ENCODE measurements at places on chromosomes 1 and 21.
A peak's percentile ranks its signal among the peaks of the same experiment; 100 is the strongest.

- peak; percentile 29 for DNase-seq
These were observed 17.4 kb downstream of the TNFRSF1B start for GRCh38 chr1:12184008-12184681.

GRCh38 chr1:153509729-153510354 is 25.9 kb downstream of the S100A6 start:
- no peak for DNase-seq

DNA sequence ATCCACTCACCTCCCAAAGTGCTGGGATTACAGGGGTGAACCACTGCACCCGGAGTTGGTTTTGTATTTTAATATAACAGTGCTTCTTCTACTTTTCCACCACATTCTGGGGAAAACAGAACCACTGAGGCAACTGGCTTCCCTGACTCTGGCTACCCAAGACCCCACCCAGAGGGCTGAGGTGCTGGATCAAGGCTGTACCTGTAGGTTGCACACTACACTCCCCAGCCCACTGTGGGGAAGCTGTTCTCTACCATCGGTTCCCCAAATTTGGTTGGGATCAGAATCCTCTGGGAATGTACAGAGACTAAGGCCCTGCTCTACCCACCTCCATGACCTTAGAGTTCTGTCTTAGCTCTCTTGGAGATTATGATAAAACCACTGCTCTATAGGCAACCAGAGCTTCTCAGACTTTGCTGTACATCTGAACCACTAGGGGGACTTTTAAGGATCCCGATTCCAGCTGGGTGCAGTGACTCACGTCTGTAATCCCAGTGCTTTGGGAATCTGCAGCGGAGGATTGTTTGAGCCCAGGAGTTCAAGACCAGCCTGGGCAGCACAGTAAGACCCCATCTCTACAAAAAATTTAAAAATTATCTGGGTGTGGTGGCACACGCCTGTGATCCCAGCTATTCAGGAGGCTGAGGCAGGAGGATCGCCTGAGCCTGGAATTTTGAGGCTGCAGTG is 51.6 kb downstream of the GNG4 start:
- DNase-seq: no peak

- DNase-seq: no peak
These were observed 105.8 kb downstream of the ADARB1 start for GRCh38 chr21:45180246-45180599.

GRCh38 chr1:85577419-85578320 is 2.9 kb upstream of the CCN1 start:
- DNase-seq: no peak

GRCh38 chr1:168280296-168280927 is at the start of gene TBX19:
Gene TBX19, plus strand, starts transcription at chr1:168280877. Its CDS starts 214 bp downstream, at chr1:168281091.
- DNase-seq: no peak

GRCh38 chr1:157732755-157733154 is 32.2 kb upstream of the FCRL3 start:
- DNase-seq: no peak

DNA sequence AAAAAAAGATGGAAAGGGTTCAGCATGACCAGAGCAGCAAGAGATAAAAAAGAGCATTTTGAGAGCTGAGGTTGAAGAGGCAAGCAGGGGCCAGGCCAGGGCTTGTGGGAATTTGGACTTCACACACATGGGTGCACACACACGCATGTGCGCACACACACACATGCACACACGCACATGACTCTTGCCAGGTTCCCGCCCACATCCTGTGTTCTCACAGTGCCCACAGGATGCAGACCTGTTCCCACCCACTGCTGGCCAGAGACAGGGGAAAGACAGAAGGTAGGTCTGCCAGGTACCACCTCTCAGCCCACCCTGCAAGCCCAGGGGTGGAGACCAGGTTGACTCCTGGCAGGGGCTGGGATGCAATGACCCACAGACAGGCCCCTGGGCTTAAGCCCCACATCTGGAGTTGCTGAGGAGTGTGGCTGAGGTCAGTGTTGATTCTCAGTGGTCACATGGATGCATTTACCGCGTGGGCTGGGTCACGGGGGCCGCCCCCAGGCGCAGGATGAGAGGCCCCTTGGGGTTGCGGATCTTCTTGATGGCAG is 4.4 kb downstream of the COL16A1 start:
- no peak for DNase-seq

DNA sequence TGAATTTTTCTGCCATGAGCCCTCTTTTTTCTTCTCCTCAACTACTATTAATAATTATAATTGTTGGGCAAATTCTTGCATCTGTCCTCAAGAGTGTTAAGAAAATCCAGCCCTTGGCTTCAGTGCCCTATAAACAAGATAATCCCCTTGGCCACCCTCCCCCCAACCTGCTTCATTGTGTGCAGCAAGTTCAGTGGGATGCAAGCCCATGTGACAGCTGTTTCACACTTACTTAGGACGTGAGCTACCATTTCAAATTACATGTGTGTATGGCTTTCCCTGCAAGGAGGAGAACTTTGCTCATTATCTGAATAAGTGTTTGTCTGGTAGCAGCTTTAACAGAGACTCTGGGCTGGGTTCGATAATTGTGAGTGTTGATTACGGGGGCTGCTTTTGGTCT is 276.2 kb downstream of the CACNA1E start:
- no peak for DNase-seq

DNA sequence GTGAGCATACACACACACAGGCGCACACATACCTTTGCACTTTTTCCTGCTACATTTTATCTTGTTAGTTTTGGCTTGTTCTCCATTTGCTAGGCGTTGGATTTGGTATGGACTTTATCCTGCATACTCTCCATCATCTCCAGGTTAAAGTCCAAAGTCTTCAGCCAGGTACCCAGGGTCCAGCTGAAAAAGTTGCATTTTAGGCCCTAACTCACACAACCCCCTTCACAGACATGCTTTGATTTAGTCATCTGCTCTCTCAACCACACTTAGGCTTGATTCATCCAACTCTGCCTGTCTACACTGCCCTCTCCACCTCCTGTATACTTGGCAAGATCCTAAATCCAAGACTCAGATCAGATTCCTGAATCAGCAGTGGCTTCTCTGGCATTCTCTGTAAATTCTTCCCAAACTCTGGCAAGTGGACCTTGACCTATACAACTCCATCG is 10.7 kb upstream of the LAMB3 start:
- no peak for DNase-seq

DNA sequence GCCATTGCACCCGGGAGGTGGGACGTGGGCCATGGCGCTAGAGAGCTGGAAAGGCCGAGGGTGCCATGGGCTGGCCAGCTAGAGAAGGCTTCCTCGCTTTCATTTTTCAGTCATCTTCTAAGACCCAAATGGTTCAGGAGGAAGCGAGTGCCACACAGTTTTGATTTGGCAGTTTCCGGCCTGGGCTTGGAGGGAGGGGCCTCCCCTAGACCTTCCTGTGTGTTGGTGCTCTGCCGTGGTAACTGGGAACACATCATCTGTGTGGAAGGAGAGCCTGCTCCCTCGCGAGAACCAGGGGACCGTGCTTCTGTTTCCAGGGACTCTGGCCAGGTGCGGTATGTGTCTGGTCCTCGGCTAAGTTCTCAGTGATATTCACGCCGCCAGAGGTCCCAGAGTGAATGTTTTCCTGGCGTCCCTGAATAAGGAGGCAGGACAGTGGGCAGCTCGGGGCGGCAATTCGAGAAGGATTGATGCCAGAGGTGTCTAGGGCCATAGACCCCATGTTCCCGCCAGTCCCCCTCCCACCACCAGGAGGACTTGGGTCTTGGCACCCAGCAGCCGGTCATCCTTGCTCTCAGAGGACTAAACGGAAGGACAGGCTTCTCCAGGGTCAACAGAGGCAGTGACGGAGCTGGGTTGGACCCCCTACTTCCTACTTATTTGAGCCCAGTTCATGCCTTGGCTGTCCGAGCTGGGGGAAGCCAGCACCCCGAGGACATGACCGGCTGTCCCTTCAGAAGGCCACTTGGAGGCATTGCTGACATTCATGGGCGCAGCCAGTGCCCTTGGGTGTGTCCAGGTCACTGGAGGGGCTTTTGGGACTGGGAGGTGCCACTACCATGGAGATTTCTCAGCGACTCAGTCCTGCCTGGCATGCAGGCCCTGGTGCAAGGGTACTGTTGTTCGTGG is 2.7 kb upstream of the NPHP4 start:
- peak; percentile 91 for DNase-seq

GRCh38 chr1:229283183-229283611 is 12.3 kb downstream of the RAB4A start:
- DNase-seq: no peak

- no peak for DNase-seq
These were observed 8.1 kb upstream of the ZNF687 start for GRCh38 chr1:151273924-151274466.

GRCh38 chr1:194289569-194290266 is 1103.3 kb upstream of the B3GALT2 start:
- no peak for DNase-seq

- DNase-seq: no peak
These were observed 3.6 kb downstream of the KCNN3 start for GRCh38 chr1:154866257-154867063.

DNA sequence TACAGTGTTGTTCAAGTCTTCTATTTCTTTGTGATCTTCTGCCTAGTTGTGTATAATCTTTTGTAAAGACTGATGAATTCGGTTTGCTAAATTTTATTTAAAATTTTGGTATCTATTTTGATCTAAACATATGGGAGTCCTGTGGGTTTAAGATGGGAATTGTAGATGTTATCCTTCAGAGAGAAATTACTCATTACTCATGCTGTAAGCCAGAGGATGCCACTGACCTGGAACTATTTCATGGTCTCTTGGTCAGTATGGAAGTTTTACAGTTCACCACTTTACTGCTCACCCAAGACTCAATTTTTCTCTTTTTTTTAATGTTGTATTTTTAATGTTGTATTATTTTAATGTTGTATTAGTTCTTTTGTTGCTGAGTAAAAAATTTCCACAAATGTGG is 138.6 kb upstream of the B3GALT2 start:
- DNase-seq: no peak

- no peak for DNase-seq
These were observed 750 bp downstream of the NECAP2 start for GRCh38 chr1:16441282-16441665.

- no peak for DNase-seq
These were observed 4.0 kb downstream of the STPG1 start for GRCh38 chr1:24409535-24409934.

- DNase-seq: peak; percentile 70
These were observed 10.2 kb downstream of the IRF2BP2 start for GRCh38 chr1:234599617-234600417.

DNA sequence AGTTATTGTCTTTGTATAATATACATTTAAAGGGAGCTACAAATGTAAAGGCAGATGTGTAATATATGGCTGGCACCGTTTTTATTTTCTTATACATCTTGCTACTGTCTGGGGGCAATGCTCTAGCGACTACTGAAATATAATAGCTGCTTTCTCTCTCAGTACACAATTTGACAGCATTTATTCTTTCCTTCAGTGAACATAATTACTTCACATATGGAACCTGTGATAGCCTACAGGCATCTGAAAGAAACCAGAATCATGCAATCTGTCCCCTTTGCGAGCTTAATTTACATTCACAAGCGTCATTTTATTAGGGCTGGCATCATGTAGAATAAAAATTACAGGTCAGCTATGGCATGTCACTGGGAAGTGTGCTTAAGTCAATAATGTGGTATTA is 557.5 kb upstream of the PTBP2 start:
- no peak for DNase-seq

DNA sequence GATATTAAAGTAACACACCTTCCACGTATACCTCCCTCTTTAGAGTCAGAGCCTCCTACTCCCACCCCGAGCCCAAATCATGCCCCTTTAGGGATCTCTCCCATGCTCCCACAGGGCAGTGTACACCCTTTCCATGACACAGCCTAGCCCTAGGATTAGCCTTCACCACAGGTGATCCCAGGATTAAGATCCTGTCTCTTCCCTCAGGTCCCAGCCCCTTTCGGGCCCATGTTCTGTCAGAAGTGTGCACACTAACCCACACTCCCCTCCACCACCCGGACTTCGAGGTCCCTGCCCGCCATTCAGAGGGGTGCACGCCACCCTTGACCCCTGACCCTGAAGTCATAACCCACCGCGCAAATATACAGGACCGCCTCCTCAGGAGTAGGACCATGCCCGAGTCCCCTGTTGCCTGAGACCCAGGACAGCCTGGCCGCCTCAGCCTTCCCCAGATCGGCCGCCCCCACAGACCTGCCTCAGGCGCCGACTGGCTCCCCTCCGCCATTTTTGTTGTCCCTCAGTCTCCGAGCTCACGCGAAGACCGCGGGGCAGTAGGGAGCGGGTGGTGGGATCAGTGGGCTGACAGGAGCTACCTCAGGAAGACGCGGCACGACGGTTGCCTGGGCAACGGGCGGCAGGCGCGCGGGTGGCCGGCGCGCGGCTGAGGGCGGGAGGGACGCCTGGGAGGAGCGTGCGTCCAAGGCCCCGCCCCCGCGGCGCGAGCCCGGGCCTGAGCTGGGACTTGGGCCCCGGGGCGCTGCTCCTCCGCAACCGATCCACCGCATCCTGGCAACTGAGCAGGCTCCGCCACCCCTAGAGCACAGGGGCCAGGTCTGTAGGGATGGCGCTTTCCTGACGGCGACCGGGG is at the start of gene AGBL4:
AGBL4 (minus strand) TSS at position 663 of the 868 bp plus-strand sequence.
- peak; percentile 77 for DNase-seq

- no peak for DNase-seq
These were observed 68.9 kb upstream of the PGBD5 start for GRCh38 chr1:230495076-230495475.

- DNase-seq: no peak
These were observed 13.7 kb upstream of the BEND5 start for GRCh38 chr1:48790397-48790796.

DNA sequence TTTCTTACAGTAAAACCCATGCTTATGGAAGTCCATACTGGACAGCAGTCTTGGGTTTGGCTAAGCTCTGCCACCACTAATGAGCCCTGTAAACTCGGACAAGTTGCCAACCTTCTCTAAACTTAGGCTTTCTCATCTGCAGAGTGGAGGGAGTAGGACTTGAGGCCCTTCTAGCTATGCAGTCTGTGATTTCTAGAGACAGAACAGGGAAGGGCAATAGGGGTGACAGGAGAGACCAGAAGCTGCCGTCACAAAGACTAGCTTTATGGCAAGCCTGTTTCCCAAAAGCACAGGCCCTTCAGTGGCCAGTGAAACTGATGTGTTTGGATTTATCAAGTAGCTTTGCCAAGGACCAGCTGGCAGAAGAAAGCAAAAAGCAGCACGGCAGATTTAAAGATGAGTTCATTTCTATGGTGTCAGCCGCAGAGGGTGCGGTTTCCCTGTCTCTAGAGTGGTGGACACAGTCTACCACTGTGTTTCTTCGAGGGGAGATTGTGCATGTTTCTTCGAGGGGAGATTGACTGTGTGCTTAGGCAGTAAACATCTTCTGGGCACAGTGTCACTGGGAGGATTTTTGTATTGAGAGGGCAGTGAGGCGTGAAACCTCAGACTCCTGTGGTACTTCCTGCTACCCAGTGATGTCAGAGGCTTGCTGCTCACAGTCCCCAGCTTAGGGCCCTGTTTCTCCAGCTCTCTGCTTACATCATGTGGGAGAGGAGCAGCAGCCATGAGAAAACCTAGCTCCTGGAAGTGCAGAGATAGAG is 119.0 kb downstream of the ROR1 start:
- peak; percentile 82 for DNase-seq

- DNase-seq: no peak
These were observed 233.1 kb upstream of the CSF3R start for GRCh38 chr1:36715797-36716196.

- no peak for DNase-seq
These were observed 268.6 kb upstream of the RGS18 start for GRCh38 chr1:191889623-191890003.

GRCh38 chr1:98121646-98122045 is 200.8 kb upstream of the DPYD start:
- no peak for DNase-seq

Data from posterior cingulate gyrus (tissue), 11 donors.